ENCODE measurements at places on chromosomes 6 and 20.

GRCh38 chr6:15534974-15535373 is 127.9 kb downstream of the DTNBP1 start:
- DNase-seq = no peak

- no peak for DNase-seq
Measured at GRCh38 chr6:166434336-166434735, 51.6 kb upstream of the MPC1 start.

DNA sequence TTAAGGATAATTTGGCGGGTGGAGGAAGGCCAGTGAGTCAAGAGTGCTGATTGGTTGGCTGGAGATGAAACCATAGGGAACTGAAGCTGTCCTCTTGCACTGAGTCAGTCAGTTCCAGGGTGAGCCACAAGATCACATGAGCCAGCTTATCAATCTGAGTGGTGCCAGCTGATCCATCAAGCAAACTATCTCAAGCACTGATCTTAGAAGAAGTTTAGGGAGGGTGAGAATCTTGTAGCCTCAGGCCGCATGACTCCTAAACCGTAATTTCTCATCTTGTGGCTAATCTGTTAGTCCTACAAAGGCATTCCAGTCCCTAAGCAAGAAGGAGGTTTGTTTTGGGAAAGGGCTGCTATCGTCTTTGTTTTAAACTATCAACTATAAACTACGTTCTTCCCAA is 954.3 kb downstream of the KIF16B start:
- no peak for DNase-seq

- no peak for DNase-seq
Measured at GRCh38 chr6:166955865-166956443, 396 bp downstream of the RNASET2 start.

- no peak for DNase-seq
Measured at GRCh38 chr20:22288957-22289356, 295.4 kb downstream of the FOXA2 start.

DNA sequence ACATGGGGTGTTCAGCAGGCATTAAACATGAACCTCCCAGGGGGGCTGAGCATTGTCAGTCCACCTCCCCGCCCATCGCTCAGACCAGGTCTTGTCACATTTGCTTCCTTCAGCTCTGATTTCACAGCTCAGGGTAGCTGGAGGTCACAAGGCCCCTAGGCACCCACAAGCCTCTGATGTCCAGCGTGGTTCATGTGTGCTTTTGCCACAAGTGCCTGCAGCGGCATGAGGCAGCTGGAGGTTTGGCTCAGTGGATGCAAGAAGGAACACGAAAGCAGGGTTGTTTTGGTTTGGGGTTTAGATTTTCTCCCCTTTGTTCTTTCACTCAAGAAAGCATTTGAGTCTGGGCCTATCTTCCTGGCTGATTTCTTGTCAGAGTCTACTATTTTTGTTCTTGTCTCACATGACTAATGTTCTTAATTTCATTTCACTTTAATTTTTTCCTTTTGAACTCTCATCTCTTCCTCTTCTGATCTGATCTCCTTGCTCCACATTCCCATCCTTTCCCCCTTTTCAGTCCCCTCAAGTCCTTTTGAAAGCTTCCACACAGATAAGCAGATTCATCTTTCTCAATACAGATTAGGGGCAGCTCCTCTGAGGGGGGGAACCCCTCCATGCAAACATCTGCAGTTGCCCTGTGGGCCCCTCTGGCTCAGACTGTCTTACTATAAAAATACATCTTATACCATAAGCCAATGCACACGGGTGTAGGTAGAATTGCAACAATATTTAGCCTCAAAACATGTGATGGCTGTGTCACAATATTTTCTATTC is 68.1 kb upstream of the CEP85L start:
- DNase-seq = no peak

GRCh38 chr20:36461600-36462439 is 79.5 kb upstream of the MYL9 start:
- peak; percentile 48 for DNase-seq

- no peak for DNase-seq
Measured at GRCh38 chr6:128078276-128078675, 177.4 kb upstream of the THEMIS start.

DNA sequence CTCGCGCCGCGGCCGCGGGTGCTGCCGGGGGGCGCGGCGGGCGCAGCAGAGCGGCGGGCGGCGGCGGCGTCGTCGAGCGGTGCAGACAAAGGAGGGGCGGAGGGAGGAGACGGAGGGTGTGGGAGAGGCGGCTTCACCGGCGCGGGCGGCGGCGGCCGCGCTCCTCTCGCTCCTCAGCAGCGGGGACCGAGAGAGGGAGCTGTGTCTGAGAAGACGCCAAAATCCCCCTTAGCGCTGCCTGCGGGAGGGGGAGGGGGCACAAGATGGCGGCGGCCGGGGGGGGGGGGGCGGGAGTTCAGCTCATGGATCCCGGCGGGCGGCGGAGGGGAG is 296 bp downstream of the ADNP start:
- no peak for DNase-seq

DNA sequence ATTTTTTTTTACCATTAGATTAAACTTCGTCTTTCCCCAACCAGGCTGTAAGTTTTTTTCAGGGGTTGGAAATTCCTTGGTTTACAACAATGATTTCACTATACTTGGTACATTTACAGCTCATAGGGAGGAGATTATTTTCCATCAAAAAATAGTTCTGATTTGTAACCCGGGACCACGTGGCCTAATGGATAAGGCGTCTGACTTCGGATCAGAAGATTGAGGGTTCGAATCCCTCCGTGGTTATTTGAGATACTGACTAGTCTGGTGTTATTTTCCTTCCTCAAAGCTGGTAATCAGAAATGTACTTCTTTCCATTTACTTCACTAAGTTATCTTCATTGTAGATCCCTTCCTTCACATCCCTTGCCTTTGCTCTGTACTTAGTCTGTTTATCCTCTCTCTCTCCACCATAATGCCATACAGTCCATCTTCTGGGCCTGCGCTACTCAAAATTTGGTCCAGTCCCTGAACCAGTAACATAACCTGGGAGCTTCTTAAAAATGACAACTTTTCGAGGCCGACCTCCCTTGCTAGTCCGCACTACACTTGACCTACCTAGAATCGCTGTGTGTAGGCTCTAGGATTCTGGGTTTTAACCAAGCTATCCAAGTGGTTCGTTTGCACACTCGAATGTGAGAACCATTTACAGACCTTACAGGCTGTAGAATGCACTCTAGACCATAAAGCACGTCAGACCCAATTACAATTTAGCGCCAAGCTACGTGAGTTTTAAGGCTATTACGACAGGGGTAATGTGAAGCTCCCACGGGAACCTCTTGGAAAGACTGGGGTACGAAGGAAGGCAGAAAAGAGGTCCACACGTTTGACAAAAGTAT is 42.1 kb upstream of the BTN3A2 start:
- DNase-seq = peak; percentile 69

DNA sequence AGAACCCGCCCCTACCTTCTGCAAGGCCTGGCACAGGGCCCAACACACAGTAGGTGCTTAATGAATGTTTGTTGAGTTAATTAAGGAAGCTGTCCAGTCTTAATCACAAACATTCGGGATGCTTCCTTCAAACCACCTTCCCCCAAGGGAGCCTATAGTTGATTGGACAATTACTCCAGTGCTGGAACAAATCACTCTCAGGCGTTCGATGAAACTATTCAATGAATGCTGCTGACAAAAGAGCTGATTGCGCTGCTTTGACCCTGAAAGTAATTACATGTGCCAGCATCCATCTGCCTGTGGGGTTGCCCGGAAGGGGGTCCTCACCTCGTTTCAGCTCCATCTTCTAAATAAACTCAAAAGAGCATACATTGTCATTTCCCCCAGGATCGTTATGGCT is 112.0 kb upstream of the SRSF6 start:
- no peak for DNase-seq

DNA sequence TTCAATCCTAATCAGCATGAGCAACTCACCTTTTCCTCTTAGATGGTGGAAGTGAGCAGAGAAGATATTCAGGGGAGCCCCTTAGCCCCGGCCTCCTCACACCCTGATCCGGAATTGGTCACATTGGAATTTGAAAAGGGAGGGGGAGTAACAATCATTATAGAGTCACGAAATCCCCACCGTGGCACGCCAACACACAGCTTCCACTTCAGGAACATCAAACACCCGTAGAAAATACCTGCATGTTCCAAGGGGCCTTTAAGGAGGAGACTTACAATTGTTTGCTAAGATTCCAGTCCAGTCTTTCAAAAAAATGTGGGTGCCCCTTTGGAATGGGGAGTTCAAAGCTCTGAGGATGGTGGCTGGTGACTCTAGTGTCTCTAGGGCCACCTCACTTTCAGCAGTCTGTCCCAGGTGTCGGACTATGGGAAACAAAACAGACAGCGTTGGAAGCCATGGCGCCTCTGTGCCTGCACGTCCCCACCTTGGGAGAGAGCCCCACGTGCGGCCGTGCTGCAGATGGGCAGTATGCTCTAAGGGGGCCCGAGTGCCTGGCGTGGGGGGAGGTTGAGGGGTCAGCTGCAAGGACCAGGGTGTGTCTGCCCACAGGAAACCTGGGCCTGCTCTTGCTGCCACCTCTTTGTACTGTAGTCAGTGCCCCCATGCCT is 2.4 kb downstream of the CD93 start:
- DNase-seq = no peak

DNA sequence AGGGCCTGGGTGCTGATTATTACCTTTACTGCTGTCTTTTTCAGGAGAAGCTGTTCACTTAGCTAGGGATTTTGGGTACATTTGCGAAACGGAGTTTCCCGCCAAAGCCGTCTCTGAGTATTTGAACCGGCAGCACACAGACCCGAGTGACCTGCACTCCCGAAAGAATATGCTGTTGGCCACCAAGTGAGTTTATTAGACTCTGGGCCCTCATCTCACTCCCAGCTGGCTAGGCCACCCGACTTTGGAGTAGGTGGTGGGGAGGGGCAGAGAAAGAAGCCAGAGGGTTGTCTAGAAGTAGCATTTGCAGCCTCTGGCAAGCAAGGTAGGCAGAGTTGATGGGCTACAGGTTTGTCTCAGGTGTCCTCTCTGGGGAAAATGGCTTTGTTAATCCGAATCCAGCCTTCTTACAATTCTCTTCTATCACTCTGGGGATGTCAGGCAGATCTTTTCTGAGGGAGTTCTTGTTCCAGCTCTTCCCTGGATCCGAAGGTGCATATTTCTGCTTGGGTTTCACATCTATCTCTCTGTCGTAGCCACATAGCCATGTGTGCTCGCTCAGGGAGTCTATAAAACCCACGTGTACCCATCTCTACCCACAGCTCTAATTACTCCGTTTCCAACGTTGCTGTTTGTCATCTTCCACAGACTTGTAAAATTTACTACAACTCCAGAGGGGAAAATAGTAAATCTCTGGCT is 21.6 kb downstream of the TFAP2B start:
- no peak for DNase-seq

DNA sequence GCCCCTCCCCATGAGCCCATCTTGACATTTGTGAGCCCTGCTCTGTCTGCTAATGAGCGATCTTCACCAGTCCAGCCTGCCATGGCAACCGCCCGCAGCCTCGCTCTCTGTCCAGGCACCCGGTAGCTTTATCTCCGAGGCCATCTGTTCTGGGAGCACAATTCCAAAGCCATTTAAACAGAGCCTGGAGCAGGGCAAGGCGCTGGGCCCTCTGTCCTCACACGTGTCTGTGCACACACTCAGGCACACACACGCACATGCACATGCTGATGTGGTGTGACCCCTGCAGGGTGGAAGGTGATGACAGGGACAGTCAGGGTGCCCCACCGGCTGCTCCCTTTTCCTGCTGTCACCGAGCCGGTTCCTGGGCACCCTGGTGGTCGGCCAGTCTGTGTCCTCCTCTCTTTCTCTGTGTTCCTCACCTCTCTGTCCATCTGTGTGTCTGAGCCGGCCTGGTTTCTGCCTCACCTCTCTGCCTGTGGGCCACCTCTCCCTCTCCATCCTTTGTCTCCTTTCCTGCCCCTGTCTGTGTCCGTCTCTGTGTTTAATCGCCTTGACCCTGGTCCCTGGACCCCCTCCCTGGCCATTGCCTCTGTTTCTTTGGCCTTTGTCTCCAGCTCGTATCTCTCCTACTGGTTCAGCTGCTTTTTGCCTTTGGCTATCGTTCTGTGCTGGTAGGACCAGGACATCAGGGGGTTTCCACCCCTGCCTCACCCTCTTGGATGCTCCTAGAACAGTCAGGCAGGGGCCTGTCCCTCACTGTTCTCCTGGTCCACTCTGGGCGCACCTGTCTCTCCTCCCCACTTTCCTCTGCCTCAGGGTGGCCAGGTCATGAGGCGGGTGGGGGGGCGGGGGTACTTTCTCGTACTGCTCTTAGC is 8.8 kb upstream of the MYT1 start:
- peak; percentile 70 for DNase-seq

- no peak for DNase-seq
Measured at GRCh38 chr6:119158057-119158848, 79.8 kb upstream of the FAM184A start.

- DNase-seq = no peak
Measured at GRCh38 chr6:167569041-167569805, 244.3 kb downstream of the TTLL2 start.

- no peak for DNase-seq
Measured at GRCh38 chr20:34334654-34335407, 28.2 kb upstream of the ITCH start.

DNA sequence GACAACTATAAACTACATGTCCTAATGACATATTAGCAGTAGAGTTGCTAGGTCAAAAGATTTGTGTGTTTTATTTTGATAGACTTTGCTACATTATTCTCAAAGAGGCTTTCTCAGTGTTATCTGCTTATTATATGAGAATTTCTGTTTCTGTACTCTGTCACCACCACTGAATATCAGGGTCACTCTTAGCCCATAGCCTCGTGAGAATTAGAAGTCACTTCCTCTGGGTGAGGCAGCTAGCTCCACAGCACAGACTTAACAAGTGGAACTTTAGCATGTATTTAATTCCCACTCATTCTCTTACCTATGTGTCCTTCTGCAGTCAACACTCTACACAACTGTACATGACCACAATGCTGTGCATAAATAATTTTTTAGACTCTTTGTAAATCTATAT is 6.7 kb downstream of the PHACTR2 start:
- no peak for DNase-seq

- DNase-seq = peak; percentile 74
Measured at GRCh38 chr6:70860045-70860444, 96.8 kb downstream of the B3GAT2 start.

- DNase-seq = no peak
Measured at GRCh38 chr6:154266560-154267099, 90.0 kb downstream of the IPCEF1 start.

DNA sequence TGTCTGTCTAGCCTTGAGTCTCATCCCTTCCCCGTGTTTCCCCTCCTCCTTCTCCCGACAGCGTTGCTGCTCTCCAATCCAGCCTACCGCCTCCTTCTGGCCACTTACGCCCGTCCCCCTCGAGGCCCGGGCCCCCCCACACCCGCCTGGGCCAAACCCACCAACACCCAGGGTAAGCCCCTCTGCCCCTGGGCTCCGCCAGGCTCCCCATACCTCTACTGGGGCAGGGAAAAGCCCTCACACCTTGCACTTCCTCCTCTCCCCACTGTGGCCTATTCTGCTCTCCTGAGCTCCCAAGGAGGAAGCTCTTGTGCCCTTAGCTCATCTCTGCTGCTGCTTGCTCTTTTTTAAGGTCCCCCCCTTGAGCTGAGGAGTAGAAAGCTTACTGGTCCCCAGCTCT is 11.0 kb downstream of the DDR1 start:
- DNase-seq = no peak

DNA sequence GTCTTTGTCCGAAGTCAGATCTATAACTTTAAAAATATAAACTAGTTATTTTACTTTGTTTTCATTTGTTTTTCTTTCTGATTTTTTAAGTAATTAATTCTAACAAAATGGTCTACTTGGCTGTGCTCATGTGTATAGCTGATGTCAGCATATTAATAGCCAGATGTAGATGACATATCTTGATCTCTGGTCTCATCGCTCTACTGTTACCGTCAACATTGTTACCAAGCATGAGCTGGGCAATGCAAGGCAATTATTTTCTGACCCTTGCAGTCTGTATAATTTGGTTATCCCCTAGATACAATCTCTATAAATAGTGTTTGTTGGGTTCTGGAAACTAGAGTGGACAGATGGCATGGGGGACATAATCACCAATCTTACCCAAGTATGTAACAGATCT is 151.6 kb upstream of the PTPRK start:
- no peak for DNase-seq

Data from WERI-Rb-1 (cell line).